ENCODE measurements at places on chromosomes 1 and 21.

DNA sequence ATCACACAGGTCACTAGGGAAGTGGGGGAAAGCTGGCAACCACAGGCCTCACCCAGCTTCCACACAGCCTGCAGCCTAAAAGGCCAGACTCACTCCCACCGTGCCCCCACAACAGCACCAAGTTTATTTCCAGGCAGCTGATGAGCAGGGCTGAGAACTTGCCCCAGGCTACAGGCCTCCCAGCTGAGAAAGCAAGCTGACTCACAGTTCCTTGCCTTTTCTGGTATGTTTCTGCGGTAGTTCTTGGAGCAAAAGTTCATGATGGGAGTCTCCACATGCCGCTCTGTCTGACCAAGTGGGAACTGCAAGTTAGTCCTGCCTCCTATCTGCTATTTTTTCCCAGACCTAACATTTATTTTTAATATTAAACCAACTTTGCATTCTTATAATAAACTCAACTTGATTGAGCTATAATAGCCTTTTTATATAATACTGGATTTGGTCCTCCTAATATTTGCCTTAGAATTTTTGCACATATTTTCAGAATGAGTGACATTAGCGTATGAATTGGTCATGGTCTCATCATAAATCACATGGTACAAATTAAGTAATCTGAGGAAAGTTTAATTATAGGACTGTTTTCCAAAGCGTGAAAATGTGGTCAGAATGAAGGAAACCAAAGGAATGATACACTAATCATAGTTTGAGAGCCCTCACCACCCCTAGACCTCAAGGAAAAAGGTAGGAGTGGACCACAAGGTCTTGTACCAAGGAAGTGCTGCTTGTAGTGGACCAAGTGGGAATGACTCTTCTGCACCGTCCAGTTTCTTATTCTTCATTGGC lies 30.7 kb downstream of the RPAP2 start:
- no peak for DNase-seq

- no peak for DNase-seq
Observed at GRCh38 chr1:7398982-7399381, 372.1 kb upstream of the VAMP3 start.

DNA sequence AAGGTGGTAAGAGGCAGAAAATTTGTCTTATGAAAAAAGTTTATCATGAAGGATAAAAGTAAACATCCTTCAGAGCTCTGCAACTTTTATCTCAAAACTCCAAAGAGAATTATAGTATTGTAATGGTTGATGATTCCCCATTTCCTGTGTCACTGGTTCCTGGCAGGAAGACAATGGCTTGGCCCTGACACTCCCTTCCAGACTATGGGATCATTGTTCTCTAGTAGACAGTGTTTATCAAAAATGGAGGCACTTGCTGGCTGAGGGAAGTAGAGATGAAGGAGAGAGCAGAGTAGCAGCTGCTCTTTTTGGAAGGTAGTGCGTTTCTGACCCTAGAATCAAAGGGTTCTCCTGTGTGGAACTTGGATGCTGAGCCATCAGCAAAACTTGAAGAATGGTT lies 145.9 kb upstream of the ATP1B1 start:
- DNase-seq, result no peak

GRCh38 chr1:117897551-117897950 lies 31.9 kb downstream of the GDAP2 start:
- DNase-seq, result no peak

- no peak for DNase-seq
Observed at GRCh38 chr1:202954057-202954745, 3.9 kb downstream of the ADIPOR1 start.

DNA sequence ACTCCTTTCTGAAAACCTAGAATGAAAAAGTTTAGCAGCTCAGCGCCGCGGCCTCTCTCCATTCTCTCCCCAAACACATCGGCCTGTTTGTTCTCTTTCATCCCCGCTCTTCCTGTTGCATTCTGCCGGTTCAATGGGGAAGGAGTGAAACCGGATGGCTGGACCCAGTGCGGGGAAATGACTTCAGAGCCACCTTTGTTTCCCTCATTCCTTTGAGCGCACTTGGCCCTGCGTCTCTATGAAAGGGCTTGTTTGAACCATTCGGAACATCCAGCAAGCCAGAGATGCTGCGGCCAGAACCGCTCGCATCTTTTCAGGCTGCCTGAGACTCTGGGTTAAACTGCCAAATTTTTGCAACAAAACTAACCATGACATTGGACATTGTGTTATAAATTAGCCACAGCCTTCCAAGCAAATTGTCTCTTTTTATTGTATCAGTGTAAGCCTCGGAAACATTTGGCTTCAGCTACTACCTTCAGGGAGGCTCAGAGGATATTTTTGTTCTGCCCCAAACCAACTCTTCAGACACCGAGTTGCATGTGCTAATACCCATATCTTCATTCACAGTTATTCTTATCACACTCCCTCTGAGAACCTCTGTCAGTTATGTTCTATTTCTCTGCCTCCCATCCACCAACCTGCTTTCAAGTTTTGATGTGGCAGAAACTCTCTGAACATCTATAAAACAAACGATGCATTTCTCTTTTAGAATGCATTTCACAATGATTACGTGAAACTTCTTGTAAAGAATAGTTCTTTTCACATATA lies 5.1 kb upstream of the OLIG1 start:
- DNase-seq, result no peak

GRCh38 chr1:157367091-157367739 lies 185.1 kb downstream of the FCRL5 start:
- no peak for DNase-seq

DNA sequence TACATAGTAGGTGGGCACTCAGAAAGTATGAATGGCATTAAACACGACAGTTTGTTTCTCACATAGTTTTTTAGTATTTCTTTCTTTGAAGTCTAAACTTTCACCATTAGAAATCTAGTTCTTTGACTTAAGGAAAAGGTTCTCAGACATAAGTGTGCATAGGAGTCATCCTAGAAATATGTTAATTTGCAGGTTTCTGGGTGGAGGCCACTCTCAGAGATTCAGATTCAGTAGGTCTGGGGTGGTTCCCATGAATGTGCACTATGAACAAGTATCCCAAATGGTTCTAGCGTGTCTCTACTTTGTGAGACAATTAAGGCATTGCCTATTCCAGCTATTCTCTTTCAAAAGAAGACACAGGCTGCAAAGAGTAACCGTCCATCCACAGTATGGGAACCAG lies 119.3 kb downstream of the NGF start:
- no peak for DNase-seq

DNA sequence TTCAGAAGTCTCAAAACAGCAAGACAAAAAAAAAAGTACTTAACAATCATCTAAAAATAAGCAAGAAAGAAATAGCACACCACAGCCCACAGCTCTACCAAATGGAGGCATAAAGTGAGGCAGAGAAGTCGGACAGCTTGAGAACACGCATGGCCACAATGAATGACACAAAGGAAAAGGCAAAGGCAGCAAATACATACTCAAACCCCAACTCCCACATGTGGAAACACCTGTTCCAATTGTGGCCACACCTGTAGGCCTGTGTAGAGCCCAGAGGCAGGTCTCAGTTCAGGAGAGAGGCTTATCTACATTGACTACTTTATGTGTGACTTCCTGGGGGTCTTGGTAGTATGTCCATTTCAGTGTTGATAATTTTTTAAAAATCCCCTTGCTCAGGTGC lies 543.5 kb downstream of the LMO4 start:
- no peak for DNase-seq

GRCh38 chr1:241551759-241552638 lies 19.8 kb downstream of the KMO start:
- peak; percentile 51 for DNase-seq
